ENCODE measurements at places on chromosomes 5 and 9.

- no peak for DNase-seq
These were observed 36.7 kb upstream of the CTNNA1 start for GRCh38 chr5:138716456-138716924.

DNA sequence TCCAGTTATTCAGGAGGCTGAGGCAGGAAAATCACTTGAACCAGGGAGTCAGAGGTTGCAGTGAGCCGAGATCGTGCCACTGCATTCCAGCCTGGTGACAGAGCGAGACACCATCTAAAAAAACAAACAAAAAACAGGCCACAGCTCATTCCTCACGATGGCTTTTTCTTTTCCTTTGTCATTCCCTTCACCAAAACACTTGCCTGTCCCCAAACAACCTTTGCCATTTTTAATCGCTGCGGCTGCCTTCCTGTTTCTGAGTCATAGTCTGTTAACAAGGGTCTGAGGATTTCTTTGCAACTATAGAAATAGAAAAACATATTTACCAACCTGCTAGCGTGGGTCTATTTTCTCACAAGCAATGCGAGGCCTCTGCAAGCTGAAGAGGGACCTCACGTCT lies 123.0 kb upstream of the FSTL4 start:
- DNase-seq, result no peak

DNA sequence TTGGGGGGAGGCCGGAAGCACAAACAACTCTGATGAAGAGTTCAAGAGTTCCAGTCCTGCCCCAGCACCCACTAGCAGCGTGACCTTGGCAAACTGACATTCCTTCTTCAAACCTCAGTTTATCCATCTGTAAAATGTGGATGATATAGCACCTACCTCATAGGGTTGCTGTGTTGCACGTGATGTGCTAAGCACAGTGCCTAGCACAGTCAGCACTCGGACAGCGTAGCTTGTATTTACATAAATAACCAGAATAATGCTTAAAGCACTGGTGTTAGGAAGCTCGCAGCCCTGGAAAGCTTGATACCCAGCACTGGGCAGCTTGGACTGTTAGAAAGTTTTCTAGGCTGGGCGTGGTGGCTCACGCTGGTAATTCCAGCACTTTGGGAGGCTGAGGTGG lies 5.1 kb downstream of the PKN3 start:
- no peak for DNase-seq

DNA sequence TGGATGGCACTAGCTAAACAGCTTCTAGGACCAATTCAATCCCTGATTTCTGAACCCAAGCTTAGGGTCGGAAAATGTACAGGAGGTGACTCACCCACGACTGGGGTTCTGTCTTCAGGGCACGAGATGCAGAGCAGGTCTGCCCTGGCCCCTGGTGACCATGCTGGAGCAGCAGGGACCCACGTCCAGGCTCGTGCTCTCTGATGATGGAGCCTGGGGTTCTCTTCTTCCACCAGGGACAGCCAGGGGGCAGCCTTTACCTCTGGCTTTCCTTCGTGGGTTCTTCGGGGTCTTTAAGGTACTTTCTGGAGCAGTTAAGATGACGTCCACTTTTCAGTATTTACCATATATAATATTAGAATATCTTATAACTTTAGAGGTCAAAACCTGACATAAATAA lies 2.1 kb downstream of the CFAP77 start:
- DNase-seq, result no peak

- DNase-seq, result no peak
These were observed 7.9 kb downstream of the SMARCA2 start for GRCh38 chr9:2023042-2023441.

DNA sequence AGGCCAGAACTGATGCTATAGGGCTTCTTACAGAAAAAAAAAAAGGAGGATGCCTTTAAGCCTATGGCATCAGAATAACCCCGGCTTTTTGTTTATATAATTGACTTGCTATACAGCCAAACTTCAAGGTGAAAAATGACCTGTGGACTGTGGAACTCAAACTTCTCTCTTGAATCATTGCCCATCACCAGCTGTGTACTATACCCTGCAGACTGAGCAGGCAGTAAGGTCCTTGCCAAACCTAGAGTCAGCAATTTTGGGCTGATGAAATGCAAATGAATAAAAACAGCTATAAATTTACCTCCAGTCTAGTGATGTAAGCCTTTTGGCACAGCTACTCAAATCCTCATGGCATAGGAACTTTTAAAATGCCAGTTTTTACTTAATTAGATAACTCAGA lies 44.5 kb upstream of the PPP3R2 start:
- no peak for DNase-seq

GRCh38 chr5:128472919-128473318 lies 65.1 kb downstream of the FBN2 start:
- DNase-seq, result no peak

- no peak for DNase-seq
These were observed 738.5 kb downstream of the PTPRD start for GRCh38 chr9:9874270-9874669.

DNA sequence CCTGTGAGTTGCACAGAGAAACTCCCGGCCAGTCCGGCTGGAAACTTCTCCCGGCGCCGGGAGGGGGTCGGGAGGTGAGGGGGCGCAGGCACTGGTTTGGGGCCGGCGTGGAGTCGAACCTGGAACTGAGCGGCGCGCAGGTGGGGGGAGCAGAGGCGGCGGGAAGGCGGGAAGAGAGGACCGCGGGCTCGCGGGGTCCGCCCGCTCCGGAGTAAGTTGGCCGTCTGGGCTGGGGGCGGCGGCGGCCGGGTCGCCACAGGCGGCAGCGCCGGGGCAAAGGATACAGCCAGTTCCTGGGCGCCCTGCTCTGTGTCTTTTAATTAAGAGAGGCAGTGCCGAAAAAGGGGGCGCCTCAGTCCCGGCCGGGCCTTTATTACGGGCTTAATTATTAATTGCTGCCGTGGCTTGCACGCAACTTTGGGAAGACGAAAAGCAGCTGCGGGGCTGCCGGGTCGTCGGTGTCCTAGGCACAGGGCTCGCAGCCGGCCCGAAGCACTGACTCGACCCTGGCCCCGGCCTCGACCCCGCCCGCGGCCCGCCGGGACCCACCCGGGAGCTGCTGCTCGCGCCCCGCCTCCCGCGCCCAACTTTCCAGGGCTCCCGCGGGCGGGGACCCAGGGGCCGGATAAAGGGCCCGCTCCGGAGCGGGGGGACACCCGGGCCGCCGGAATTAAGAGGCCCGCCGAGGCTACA lies 1.1 kb downstream of the NTNG2 start:
- no peak for DNase-seq

Measured in smooth muscle cell of the brain vasculature (primary cell).